WTC11 (cell line): ENCODE measurements at places on chromosomes 6 and 20. TPM values are rescaled to one million over a fixed set of nuclear protein-coding genes. Genes with fewer than 3 reads are reported as not detected.

The ARMH2 gene
- not detected in 3 replicates for total RNA-seq

The TCF21 gene
- total RNA-seq, result 0.11 to 0.22 TPM (median 0.14 TPM) in 3 replicates

The EBF4 gene
- 2.7 to 5.0 TPM (median 3.2 TPM) in 3 replicates for total RNA-seq

The OR12D3 gene
- not detected in 3 replicates for total RNA-seq

The PDYN gene
- 0.14 to 0.28 TPM (median 0.21 TPM) in 3 replicates for total RNA-seq

The ULBP2 gene
- total RNA-seq, result 0.13 to 0.23 TPM in 2 of 3 replicates, not detected in the other

The FAM83B gene
- 3.9 to 4.2 TPM (median 4.0 TPM) in 3 replicates for total RNA-seq

The COL9A1 gene
- total RNA-seq, result 9.0 to 14.4 TPM (median 13.2 TPM) in 3 replicates

The FBXO30 gene
- total RNA-seq, result 11.7 to 11.8 TPM (median 11.8 TPM) in 3 replicates

The CALHM5 gene
- total RNA-seq, result 0.07 to 0.11 TPM (median 0.09 TPM) in 3 replicates

The ZNF311 gene
- total RNA-seq, result 2.0 to 3.7 TPM (median 3.4 TPM) in 3 replicates

The MMP24 gene
- total RNA-seq, result 6.6 to 16.8 TPM (median 7.2 TPM) in 3 replicates

The PLN gene
- total RNA-seq, result 0.09 TPM in 1 of 3 replicates, not detected in the others

The TRIM31 gene
- 0.11 to 0.16 TPM (median 0.13 TPM) in 3 replicates for total RNA-seq

The GPLD1 gene
- total RNA-seq, result 5.7 to 8.4 TPM (median 6.3 TPM) in 3 replicates

The COL21A1 gene
- total RNA-seq, result 4.4 to 5.5 TPM (median 4.4 TPM) in 3 replicates

The CCN2 gene
- total RNA-seq, result 67.8 to 75.9 TPM (median 74.7 TPM) in 3 replicates

The EYA4 gene
- total RNA-seq, result 0.14 to 0.32 TPM (median 0.24 TPM) in 3 replicates

The SLC12A5 gene
- total RNA-seq, result 6.6 to 8.5 TPM (median 7.2 TPM) in 3 replicates

The RNF39 gene
- 4.2 to 5.1 TPM (median 4.5 TPM) in 3 replicates for total RNA-seq

The CRIP3 gene
- total RNA-seq, result 44.7 to 48.9 TPM (median 45.6 TPM) in 3 replicates

The RIPOR3 gene
- total RNA-seq, result 5.4 to 6.5 TPM (median 6.0 TPM) in 3 replicates

The SEMG2 gene
- not detected in 3 replicates for total RNA-seq

The DDX43 gene
- 0.39 to 0.68 TPM (median 0.60 TPM) in 3 replicates for total RNA-seq

The TEAD3 gene
- total RNA-seq, result 32.0 to 34.3 TPM (median 33.9 TPM) in 3 replicates

The MBOAT1 gene
- 16.3 to 22.9 TPM (median 16.5 TPM) in 3 replicates for total RNA-seq

The DNAH8 gene
- 0.02 TPM in 1 of 3 replicates, not detected in the others for total RNA-seq

The SALL4 gene
- total RNA-seq, result 156 to 204 TPM (median 203 TPM) in 3 replicates

The UNC93A gene
- total RNA-seq, result 0.70 to 3.1 TPM (median 1.8 TPM) in 3 replicates

The AFDN gene
- 181 to 182 TPM (median 182 TPM) in 3 replicates for total RNA-seq

The SLC17A1 gene
- total RNA-seq, result not detected in 3 replicates

The ZBTB46 gene
- 18.9 to 20.1 TPM (median 20.1 TPM) in 3 replicates for total RNA-seq

The BPI gene
- total RNA-seq, result not detected in 3 replicates

The CLIC1 gene
- 229 to 244 TPM (median 230 TPM) in 3 replicates for total RNA-seq

The DOP1A gene
- 13.1 to 16.9 TPM (median 15.1 TPM) in 3 replicates for total RNA-seq

The NKX2-2 gene
- not detected in 3 replicates for total RNA-seq

The RCAN2 gene
- 3.4 to 3.9 TPM (median 3.8 TPM) in 3 replicates for total RNA-seq
